ENCODE measurements at places on chromosomes 3 and 15.

- DNase-seq = no peak
Observed at GRCh38 chr3:164794099-164794498, 284.2 kb downstream of the SI start.

GRCh38 chr3:100260081-100260684, 609 bp upstream of the TBC1D23 start:
- DNase-seq = no peak

DNA sequence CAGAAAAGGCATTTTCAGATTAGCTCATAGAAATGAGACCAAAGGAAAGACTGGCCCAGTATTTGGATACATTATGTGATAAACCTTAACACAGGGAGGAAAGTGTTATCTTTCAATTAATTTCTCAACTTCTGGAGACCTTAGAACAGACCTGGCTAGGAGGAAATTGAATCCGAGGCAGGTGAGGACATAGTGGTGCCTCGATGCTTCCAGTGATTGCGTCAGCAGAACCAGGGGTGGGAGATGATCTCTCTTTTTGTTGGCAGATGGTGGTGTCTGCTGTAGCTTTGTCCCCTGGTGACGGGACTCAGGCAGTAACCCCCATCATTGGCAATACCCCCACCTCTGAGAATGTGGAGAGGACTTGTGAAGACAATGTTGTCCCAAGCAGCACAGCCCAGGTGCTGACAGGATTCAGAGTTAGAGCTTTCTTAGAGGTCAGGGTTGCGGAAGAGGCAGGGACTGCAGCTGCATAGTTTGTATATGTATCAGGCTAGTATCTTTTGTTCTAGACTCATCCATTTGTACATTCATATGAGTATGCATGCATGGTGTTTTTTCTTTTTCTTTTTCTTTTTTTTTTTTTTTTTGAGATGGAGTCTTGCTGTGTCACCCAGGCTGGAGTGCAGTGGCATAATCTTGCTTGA, 27.9 kb upstream of the MUC20 start:
- no peak for DNase-seq

- no peak for DNase-seq
Observed at GRCh38 chr3:31707286-31707685, 174.6 kb downstream of the STT3B start.

GRCh38 chr3:160403796-160404470, 4.5 kb downstream of the SMC4 start:
- DNase-seq = no peak

- DNase-seq = no peak
Observed at GRCh38 chr15:97023488-97023844, 693.0 kb downstream of the NR2F2 start.

DNA sequence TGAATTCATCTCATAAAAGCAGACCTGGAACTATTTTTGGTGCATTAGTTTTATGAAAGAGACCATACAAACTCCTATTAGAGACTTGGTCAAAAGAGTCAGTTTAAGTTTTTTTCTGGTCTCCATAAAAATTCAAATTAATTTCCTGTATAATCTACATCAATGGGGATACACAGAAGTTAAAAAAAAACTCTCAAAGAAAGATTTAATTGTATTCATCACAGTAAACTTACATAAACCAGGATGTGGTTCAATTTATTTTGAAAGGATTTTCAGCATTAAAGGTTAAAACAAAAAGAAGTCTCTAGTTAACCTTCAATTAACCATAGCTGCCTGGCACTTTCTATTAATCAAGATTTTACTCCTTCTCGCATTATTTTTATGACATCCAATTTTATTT, 530.3 kb upstream of the KCNMB2 start:
- DNase-seq = no peak

GRCh38 chr3:100500320-100500880, 8.0 kb downstream of the TMEM45A start:
- DNase-seq = no peak

DNA sequence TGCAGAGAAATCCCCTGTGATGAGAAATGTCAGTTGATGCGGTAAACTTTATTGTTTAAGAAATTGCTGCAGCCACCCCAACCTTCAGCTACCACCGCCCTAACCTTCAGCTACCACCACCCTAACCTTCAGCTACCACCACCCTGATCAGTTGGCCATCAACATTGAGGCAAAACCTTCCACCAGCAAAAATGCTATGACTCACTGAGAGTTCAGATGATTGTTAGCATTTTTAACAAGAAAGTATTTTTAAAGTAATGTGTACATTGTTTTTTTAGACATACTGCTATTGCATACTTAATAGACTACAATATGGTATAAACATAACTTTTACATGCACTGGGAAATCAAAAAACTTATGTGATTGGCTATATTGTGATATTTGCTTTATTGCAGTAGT, 30.0 kb downstream of the U2SURP start:
- DNase-seq = no peak

GRCh38 chr3:35078780-35079179, 560.5 kb upstream of the ARPP21 start:
- no peak for DNase-seq

DNA sequence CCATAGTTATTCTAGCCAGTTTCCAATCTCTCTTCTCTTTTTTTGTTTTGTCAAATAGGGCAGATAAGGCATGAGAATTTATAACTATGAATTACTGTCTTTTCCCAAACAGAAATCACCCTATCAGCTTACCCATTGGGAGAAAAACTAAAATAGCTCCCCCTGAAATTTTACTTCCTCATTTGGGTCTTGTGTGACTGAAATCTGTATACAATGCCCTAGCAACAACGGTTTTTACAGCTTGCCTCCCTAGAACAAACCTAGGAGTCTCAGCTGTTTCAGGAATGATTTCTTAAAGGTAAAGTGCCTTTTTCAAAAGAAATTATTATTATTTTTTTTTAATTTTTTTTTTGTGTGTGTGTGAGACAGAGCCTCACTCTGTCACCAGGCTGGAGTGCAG, 56.8 kb downstream of the CD86 start:
- DNase-seq = no peak
